Islet precursor cell (in vitro differentiated cells): ENCODE measurements at places on chromosomes 6 and 20.

DNA sequence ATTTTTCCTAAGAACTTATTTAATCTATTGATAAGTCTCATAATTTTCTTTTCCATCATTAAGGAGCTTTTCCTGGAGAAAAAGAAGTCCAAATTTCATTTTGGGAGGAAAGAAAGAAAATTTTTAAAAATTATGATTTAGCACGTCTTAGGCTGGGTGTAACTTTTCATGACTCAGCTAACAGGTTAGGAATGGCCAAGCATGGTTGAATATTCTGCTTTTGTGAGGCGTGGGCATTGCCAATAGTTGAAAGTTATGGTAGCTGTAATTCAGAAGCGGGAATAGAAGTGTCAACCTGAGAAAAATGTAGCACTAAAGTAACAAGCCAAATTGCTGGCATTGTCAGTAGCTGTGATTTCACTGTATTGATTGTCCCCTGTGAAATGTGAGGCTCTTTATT, 77.2 kb upstream of the ARID1B start:
- no peak for DNase-seq

DNA sequence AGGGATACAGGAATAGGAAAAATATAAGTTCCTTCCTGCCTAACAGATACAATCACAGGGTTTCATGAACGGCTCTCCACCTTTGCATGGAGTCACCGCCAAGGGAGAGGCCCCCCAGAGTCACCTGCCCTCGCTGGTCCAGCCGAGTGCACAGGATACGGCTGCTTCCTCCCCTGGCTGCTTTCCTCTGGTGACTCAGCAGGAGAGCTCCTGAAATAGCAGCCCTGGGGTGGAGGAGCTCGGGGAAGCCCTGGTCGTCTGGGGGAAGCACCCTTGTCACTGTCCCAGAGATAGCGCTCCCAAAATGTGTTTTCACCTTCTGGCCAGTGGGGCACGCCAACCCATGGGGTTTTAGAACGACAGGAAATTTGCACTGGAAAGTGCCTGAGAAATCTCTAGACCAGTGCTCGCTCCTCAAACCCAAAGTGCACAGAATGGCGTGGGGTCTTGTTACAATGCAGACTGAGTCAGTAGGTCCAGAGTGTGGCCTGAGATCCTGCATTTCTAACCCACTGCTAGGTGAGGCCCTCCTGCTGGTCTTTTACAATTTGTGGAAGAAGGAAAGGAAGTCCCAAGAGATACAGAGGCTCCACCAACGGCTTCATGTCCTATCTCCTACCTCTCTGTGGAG, 35.9 kb upstream of the FAM50B start:
- DNase-seq, result peak; percentile 84

GRCh38 chr20:25191051-25191450, 4.5 kb upstream of the ENTPD6 start:
- no peak for DNase-seq

DNA sequence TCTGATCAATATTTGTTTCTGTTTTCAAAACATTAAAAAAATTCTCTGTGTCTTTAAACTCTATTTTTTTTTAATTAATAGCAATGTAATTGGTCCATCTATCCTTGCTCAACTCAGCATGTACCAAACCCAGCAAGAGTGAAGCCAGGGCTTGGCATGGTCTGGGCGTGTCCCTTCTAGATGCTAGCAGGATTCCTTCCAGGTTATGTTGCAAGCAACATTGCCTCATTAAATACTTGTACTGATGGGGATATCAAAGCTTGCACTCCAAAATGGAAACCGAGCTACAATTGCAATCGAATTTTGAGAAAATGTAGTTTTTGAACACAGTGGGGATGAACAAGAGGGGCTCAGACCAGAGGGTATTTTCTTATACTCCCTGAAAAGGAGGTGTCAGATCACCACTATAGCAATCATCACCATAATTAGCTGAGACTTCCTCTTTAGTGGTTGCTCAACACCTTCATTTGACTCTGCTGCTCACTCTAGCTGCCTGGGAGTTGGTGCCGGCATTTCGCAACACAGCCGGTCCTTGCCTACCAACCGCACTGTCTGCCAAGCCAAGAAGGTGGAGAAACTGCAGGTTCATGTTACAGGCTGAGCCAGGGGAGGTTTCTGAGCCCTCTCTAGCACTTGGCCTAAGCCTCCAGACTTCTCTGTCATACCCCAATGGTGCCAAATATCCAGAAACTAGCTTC, 67.8 kb upstream of the RALGAPA2 start:
- DNase-seq, result no peak

GRCh38 chr6:52438926-52439325, 18.8 kb downstream of the EFHC1 start:
- DNase-seq, result no peak

DNA sequence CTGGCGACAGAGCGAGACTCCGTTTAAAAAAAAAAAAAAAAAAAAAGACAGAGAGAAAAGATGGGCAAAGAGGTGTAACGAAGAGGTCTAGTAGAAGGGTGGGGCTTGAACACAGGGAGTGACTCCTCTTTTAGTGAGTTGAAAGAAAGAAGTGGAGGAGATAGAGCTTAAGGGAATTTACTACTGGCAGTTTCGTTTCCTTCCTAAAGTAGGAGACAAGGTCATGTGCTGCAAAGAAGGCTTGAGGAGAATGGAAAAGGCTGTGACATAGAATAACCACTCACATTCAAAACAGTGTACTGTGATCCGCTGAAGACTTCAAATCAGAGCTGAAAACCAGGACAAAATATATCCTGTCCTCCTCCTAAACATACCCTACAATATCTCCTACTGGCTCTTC, 63.8 kb upstream of the EIF2S2 start:
- no peak for DNase-seq

GRCh38 chr6:75926293-75927168, 145.9 kb downstream of the IMPG1 start:
- DNase-seq, result no peak

- no peak for DNase-seq
These were observed 113.7 kb downstream of the UNC5CL start for GRCh38 chr6:40925341-40925740.

GRCh38 chr6:157798851-157799250, 24.2 kb upstream of the SNX9 start:
- DNase-seq, result no peak

DNA sequence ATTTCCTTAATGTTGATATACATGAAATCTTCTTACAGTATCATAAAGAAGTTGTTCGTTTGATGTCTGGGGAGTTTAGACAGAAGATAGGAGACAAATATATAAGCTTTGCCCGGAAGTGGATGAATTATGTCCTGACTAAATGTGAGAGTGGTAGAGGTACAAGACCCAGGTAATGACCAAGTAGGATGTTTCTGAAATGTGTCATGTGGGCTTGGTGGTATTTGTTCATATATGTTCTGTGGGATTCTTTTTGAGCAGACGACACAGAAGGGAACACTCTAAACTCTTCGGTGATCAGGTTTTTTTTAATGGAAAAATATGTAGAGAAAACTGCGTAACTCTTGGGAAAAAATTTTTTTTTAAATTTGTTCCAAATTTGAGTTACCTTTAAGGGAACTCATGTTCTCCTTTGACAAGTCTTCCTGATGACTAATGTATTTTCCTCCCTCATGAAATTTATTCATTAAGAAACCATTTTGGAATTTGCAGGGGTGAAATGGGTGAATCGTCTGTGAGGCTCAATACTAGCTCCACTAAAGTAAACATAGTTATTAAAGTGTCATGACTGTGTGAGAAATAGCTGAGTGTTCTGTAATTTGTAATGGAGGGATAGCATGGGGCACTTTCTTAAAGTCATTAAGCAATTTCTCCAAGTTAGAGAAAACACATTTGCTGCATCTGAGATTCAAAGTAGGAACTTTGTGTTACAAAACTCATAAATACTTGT, 100.6 kb downstream of the MAP3K4 start:
- DNase-seq, result no peak

DNA sequence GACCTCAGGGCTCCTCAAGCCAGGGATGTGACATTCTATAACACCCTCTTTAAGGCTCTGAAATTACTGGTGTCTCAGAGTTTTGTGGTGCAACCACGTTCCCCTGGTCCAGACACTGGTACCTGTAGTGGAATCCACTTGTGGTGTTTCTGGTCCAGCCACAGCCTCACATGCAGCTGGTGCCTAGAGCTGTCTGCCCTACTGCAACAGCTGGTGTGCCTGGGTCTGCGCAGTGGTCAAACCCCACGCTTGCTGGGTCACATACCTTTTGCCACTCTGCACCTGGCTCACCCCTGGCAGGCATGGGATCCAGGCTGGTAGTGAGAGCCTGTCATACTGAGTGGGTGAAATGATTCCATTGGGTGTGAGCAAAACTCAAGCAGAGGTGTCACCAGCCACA, 1230.2 kb upstream of the EYS start:
- no peak for DNase-seq

GRCh38 chr6:121584586-121585369, 149.3 kb downstream of the GJA1 start:
- DNase-seq, result no peak

- no peak for DNase-seq
These were observed 258.9 kb downstream of the GJA1 start for GRCh38 chr6:121694389-121694788.

- DNase-seq, result no peak
These were observed 397.5 kb upstream of the ARID1B start for GRCh38 chr6:156379392-156380289.

DNA sequence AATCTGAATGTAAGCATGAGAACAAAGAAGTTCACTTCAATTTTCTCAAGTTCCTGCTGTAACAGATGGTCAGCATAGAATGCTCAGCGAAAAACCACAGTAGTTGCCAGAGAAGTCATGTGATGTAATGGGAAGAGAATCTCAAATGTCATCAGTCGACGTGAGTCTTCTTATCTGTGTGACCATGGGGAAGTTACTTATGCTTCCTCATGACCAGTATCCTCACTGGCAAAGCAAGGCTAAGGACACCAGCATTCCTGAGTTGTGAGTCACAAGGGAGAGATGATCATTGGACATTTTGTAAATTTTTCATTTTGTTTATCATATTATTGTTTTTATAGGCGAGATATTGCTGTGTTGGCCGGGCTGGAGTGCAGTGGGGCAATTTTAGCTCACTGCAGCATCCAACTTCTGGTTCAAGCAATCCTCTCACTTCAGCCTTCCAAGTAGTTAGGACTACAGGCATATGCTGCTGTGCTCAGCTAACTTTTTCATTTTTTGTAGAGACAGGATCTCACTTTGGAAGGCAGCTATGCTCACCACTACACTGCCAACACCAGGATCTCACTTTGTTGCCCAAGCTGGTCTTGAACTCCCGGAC, 21.9 kb downstream of the SGK1 start:
- DNase-seq, result peak; percentile 81

DNA sequence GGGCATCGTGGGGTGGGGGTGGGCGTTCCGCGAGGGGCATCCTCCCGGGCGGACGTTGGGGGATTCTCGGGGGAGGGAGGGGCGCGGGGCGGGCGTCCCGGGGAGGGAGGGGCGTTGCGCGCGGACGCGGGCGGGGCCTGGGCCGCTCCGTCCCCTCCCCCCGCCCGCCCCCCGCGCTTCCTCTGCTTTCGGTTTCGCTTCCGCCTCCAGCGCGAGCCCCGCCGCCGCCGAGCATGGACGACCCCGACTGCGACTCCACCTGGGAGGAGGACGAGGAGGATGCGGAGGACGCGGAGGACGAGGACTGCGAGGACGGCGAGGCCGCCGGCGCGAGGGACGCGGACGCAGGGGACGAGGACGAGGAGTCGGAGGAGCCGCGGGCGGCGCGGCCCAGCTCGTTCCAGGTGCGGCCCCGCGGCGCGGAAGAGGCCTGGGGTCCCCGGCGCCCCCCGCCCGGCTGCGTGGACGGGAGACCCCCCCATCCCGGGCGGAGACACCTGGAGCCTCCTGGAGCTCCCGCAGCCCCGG, at the start of gene OGFR:
Gene OGFR, plus strand, starts transcription at position 209 of the 528 bp plus-strand sequence. Its CDS starts 25 bp downstream, at position 234.
- no peak for DNase-seq

GRCh38 chr6:99608059-99608885, 1.6 kb downstream of the PRDM13 start:
- no peak for DNase-seq

GRCh38 chr20:17171746-17172280, 55.0 kb upstream of the PCSK2 start:
- no peak for DNase-seq

DNA sequence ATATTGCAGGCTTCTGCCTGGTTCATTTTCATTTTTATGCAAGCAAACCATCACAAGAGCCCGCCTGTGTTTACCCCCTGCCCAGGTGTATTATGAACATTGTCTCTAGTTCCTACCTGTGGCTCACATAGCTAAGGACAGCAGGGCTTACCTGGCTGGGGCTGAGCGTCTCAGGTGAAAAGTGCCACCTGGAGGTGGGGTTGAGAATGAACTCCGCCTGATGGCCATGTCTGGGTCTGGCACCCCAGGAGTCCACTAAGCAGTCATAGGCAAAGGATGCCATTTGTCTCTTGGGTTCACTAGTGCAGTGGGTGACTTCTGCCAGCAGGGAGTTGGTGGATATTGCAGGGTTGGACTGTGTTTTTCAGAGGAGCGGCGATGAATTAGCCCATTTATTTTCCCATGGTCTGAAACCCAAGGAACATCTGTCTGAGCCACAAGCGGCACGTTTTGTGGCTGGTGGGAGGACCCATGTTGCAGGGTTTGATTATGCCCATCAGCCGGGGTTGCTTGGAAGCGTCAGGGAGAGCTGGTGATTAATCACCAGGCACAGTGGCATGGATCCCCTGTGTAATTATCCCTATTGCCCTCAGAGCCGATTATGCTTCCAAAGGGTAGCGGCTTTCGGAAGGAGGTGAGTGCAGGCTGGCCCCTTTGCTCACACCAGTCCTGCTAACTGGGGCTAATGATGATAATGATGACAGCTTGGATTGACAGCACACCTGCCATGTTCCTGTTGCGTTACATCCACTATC, 92.1 kb downstream of the CDH26 start:
- DNase-seq, result peak; percentile 72

GRCh38 chr6:156909212-156910010, 132.2 kb downstream of the ARID1B start:
- DNase-seq, result no peak

GRCh38 chr20:1932971-1933370, 37.8 kb downstream of the SIRPA start:
- DNase-seq, result no peak

DNA sequence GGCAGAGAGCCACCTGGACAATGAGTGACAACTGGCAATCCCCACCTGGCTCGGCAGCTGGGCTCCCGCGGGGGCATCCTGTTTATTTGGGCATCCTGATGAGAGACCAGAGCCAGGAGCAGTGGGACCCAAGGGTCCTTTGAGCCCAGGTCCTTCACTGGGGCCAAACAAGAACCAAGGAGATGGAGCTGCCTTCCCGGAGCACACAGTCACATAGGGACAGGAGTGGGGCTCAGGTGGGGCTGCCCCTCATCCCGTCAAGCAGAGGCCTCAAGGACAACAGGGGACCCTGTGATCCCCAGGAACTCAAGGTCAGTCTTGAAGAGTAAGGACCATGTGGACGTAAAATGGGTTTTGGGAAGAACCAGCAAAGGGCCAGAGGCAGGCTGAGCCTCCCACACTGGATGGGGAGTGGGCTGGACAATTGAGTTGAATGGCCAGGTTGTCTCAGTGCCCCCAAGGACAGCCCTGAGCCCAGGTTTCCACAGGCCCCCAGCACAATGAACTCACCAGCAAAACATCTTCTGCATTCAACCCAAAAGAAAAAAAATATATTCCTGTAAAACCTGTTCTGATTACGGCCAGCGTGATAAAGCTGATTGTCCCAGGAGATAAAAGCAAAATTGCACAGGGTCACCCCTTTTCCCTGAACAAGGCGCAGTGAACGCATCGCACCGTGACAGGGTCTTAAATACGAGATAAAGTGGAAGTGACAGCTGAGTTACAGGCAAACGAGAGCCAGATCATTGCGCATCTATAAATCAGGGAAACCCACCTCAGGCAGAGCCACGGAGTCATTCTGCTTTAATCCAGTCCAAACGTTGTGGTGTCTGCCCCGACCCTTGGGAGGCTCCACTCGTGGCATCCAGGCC, 86.2 kb downstream of the ANKRD60 start:
- DNase-seq, result peak; percentile 40
